ENCODE measurements at places on chromosomes 16 and 17.

GRCh38 chr17:40554646-40555295 is 10.5 kb downstream of the CCR7 start:
- DNase-seq = no peak

DNA sequence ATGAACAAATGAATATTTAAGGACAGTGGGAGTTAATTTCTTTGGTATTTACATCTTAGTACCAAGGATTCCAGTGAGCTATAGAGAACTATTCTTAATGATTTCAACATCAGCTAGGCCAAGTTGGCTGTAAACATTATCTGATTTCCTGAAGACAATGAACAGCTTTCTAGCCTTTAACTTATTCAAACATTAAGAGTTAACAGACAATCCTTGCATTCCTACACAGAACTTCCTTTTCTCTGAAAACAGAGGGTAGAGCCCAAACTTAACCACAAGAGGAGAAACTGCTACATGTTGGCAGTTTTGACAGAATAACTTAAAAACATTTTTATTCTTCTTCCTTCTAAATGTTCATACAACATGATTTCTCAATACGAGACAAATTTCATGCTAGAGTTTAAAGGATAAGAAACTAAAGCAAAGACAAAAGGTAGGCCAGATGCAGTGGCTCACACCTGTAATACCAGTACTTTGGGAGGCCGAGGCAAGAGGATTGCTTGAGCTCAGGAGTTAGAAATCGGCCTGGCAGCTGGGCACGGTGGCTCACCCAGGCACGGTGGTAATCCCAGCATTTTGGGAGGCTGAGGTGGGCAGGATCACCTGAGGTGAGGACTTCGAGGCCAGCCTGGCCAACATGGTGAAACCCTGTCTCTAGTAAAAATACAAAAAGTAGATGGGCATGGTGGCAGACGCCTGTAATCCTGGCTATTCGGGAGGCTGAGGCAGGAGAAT is 4.4 kb downstream of the CRLF3 start:
- peak; percentile 40 for DNase-seq

GRCh38 chr17:77385750-77386501 is 245.2 kb downstream of the SEC14L1 start:
- peak; percentile 25 for DNase-seq

GRCh38 chr17:57570724-57571344 is 174.3 kb downstream of the CCDC182 start:
- no peak for DNase-seq

GRCh38 chr16:84096447-84097005 is 20.2 kb downstream of the MBTPS1 start:
- DNase-seq = no peak

- DNase-seq = no peak
These were observed 8.4 kb upstream of the CNTNAP4 start for GRCh38 chr16:76268824-76269223.

GRCh38 chr17:81015136-81015535 is 19.8 kb upstream of the BAIAP2 start:
- no peak for DNase-seq

- peak; percentile 79 for DNase-seq
These were observed 38.2 kb downstream of the PSME3IP1 start for GRCh38 chr16:57147381-57148221.

GRCh38 chr16:74192281-74192797 is 104.3 kb upstream of the PSMD7 start:
- no peak for DNase-seq

- no peak for DNase-seq
These were observed 195.9 kb upstream of the CHMP6 start for GRCh38 chr17:80795754-80796153.

DNA sequence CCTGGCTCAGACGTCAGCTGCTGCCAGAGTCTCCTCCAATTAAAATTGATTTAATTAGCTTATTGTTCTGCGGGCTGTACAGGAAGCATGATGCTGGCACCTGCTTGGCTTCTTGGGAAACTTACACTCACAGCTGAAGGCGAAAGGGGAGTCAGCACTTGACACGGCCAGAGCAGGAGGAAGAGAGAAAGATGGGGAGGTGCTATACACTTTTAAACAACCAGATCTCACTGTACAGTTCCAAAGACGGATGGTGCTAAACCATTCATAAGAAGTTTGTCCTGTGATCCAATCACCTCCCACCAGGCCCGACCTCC is 1.4 kb upstream of the PRDM7 start:
- no peak for DNase-seq

GRCh38 chr16:78363843-78364555 is 264.5 kb downstream of the WWOX start:
- DNase-seq = peak; percentile 0

DNA sequence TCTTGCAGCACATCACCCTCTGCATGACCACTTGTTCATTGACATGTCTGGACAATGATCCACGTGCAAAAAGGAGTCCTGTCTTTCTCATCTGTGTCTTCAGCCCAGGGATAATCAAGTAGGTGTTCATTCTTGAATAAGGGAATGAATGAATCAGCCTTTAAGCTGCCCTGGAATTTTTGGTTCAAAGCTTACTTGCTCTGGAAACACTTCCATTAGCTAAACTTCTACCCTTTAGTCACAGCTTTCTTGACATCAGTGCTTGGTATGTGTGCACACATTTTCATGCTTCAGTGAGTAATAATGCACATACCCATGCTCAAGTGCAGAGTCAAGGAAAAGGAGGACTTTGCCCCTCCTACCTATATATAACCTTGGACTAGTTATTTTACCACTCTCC is 103.0 kb upstream of the CDH13 start:
- DNase-seq = no peak

- no peak for DNase-seq
These were observed 5.4 kb downstream of the RNF222 start for GRCh38 chr17:8392274-8392673.

- DNase-seq = no peak
These were observed 2.2 kb downstream of the MLYCD start for GRCh38 chr16:83901101-83901500.

DNA sequence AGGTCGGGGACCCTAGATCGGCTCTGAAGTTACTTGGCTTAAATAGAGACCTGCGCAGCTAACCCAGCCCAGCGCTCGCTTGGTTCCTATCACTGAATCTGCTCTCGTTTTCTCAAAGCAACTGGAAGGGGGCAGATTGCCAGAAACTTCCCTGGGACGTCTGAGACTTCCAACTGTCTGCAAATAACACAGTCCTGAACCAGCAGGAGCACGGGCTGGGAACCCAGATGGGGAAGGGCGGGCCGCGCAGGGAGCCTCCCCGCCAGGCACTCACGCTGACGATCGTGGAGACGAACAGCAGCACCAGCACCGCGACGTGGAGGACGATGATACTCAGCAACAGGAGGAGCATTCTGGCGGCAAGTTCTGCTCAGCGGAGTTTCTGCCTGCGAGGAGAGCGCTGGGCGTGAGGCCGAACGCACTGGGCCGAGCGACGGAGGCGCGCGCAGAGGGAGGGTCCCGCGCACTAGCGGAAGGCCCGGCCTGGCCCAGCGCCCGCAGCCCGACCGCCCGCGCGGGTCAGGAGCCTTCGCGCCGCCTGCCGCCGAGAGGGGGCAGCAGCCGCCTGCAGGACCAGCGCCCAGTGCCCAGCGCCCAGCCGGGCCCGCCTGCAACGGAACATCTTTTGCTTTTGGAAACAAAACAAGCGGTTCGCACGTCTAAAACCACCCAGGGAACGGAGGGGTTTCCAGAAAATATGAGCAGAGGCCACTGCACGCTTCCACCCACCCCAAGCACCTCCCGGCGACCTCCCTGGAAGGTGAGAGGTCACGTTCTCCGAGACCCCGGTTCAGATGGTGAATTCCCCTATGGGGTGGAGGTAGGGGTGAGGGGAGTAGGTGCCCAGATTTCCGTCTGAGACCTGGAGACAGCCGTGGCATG is 4.5 kb downstream of the PMP22 start:
- peak; percentile 89 for DNase-seq

- no peak for DNase-seq
These were observed 49.8 kb upstream of the KLHDC4 start for GRCh38 chr16:87815567-87815966.

Measured in endothelial cell of umbilical vein (primary cell).